ENCODE measurements at places on chromosomes 7 and 10. TPM values are rescaled to one million over a fixed set of nuclear protein-coding genes. Genes with fewer than 3 reads are reported as not detected.

GRCh38 chr7:146136357-146136875, 19.8 kb downstream of the CNTNAP2 start:
- no peak for DNase-seq

GRCh38 chr10:78985973-78986818, 82.6 kb upstream of the ZMIZ1 start:
- DNase-seq, result no peak

The PRF1 gene
- 1.5 TPM for total RNA-seq

- DNase-seq, result no peak
These were observed 545.0 kb downstream of the NRG3 start for GRCh38 chr10:82420001-82420400.

- no peak for DNase-seq
These were observed 267.7 kb upstream of the SEMA3A start for GRCh38 chr7:84462259-84462658.

The LIPK gene
- not detected for total RNA-seq

The C10orf62 gene
- 0.35 TPM for total RNA-seq

The PLAC9 gene
- total RNA-seq, result 60.9 TPM

- DNase-seq, result peak; percentile 42
These were observed 1.1 kb downstream of the ARID5B start for GRCh38 chr10:61902445-61903220.

- no peak for DNase-seq
These were observed 1157.6 kb upstream of the CELF2 start for GRCh38 chr10:9860045-9860444.

GRCh38 chr10:93579089-93579488, 12.6 kb downstream of the FFAR4 start:
- no peak for DNase-seq

Measured in left cardiac atrium (tissue), 4 donors.